Panc1 (cell line): ENCODE measurements at places on chromosomes 1 and 21. TPM values are rescaled to one million over a fixed set of nuclear protein-coding genes. Genes with fewer than 3 reads are reported as not detected.

PRELP gene
- not detected for total RNA-seq

ASPM gene
- total RNA-seq: 26.9 TPM

RXRG gene
- total RNA-seq: not detected

WNT4 gene
- 0.92 TPM for total RNA-seq

VPS45 gene
- total RNA-seq: 24.9 TPM

S100A14 gene
- total RNA-seq: 0.57 TPM

ESPN gene
- 8.5 TPM for total RNA-seq

MSTO1 gene
- total RNA-seq: 60.9 TPM

F3 gene
- 2.6 TPM for total RNA-seq

RBM11 gene
- 0.15 TPM for total RNA-seq

GSTM1 gene
- total RNA-seq: not detected

OR2M4 gene
- total RNA-seq: not detected

GPR25 gene
- total RNA-seq: not detected

TMEM240 gene
- total RNA-seq: 4.1 TPM

HRNR gene
- total RNA-seq: not detected

FCMR gene
- 0.41 TPM for total RNA-seq

BATF3 gene
- total RNA-seq: 2.4 TPM

UTP11 gene
- 53.8 TPM for total RNA-seq

SYT6 gene
- not detected for total RNA-seq
